ENCODE measurements at places on chromosomes 2 and 18. TPM values are rescaled to one million over a fixed set of nuclear protein-coding genes. Genes with fewer than 3 reads are reported as not detected.
A peak's percentile ranks its signal among the peaks of the same experiment; 100 is the strongest.

DNA sequence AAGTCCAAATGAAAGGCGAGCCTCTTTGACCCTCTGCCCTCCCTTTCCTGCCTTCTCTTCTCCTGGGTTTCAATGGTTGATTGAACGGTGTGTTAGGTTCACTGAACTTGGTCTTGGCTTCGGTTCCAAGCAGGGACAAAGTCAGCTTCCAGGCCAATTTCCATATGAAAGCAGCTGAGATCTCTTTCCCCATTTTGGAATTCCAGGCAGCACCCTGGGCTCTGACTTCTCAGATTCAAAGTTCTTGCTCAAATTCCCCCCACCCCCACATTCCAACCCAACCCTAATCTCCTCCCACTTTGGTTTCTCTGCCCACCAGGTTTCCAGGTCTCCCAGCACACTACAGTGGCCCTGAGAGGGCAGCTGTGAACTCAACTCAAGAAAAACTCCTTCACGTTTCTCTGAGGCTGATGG, 231.0 kb downstream of the INSIG2 start:
- DNase-seq: no peak

GRCh38 chr2:98140210-98140609, 53.2 kb downstream of the VWA3B start:
- DNase-seq: no peak

GRCh38 chr18:7133181-7133580, 15.6 kb upstream of the LAMA1 start:
- no peak for DNase-seq

GRCh38 chr2:38945911-38946310, 56.2 kb downstream of the ARHGEF33 start:
- DNase-seq: no peak

- DNase-seq: no peak
Observed at GRCh38 chr2:157267476-157267875, 10.0 kb downstream of the GALNT5 start.

DNA sequence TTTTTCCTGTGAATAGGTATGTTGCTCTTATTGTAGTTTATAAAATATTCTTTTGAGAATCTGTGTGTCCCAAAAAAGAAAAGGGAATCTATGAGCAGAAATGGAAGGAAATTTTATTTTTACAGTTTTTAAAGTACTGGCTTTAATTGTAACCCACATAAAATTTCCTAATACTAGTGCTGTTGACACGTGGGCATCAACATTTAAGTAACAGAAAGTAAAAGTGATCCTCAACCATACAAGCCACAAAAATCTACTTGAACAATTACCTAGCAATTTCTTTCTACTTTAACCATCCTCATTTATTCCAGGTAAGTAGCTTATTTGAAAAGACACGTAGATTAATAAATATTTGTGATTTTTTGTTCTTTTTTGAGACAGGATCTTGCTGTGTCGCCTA, 62.0 kb downstream of the MAP3K20 start:
- no peak for DNase-seq

DNA sequence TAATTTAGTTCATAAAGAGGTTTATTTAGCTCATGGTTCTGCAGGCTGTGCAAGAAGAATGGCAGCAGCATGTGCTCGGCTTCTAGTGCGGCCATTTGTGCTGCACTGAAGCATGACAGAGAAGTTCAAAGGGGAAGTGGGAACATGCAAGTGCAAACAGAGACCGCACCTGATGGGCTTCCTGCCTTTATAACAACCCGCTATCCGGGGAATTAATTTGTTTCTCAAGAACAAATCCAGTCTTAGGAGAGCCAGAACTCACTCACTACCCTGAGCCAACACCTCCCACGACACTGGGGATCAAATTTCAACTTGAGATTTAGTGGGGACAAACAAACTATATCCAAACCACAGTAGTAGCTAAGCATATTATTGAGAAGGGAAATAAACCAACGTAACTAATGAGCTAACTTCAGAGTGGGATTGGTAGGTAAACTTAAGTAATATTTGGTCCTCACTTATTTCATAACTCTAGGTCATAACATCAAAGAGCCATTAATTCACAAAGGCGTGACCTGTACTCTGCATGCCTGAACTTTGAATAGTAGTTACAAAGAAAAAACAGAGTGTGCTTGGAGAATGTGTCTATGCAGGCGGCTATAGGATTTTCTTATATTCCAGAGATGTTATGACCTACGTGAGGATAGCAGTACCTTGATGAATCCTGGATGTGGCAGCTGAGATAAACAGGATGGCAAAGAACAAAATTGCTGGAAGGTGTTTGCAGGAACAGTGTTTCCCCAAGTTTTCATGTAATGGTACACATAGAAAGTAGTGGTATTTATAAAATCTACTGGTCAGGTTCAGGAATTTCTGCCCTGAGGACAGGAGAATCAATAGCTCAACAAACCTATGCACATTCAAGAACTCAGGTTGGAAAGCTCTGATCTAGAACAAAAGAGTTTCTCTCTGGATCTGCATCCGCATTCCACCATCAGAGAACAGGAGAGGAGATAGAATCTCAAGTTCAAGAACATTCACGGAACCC, 845.9 kb upstream of the ID2 start:
- DNase-seq: peak; percentile 25

DNA sequence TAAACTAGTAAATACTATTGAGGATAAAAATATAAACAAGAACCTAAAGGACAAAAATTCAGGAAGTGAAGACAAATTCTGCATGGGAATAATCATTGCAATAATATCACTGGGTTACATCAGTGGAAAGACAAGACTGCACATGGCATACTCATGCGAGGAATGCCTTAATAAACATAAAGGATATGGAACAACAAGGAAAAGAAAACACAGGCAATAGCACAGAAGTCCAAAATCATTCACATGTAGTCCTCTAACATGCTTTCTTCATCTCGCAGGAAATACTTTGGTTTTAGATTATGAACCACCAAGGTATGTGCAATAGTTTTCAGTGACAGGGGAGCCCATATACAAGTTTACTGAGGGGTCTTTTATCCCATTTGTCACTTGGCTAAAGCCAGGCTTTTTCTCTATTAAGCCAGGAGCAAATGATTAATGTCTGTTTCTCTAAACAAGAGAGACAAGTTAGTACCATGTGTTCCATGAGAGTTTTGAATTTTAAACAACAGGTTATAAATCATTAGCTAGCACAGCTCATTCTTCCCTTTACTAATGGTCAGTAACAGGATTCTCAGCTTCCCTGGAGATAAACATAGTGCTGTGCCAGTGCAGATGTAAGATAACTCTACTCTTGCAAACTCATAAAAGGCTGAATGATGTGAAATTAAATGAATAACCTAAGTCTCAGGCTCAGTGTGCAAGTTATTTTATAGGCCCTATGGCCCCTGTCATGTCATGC, 353.6 kb upstream of the FSIP2 start:
- DNase-seq: no peak

DNA sequence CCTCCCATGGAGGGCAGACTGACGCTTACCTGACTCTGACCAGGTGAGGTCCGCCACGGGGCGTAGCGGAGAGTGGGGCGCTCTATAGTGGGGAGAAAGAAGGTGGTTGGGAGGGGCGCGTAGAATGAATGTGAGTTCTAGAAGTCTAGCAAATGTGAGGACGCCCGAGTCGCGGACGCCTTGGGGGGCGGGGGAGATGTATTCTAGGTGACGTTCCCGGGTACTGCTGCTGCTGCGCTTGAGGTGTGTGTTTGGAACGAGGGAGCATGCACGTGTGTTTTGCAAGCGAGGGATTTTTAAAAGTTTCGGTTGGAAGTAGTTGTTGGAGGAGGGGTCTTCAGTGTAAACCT, 758 bp downstream of the RIF1 start:
- no peak for DNase-seq

DNA sequence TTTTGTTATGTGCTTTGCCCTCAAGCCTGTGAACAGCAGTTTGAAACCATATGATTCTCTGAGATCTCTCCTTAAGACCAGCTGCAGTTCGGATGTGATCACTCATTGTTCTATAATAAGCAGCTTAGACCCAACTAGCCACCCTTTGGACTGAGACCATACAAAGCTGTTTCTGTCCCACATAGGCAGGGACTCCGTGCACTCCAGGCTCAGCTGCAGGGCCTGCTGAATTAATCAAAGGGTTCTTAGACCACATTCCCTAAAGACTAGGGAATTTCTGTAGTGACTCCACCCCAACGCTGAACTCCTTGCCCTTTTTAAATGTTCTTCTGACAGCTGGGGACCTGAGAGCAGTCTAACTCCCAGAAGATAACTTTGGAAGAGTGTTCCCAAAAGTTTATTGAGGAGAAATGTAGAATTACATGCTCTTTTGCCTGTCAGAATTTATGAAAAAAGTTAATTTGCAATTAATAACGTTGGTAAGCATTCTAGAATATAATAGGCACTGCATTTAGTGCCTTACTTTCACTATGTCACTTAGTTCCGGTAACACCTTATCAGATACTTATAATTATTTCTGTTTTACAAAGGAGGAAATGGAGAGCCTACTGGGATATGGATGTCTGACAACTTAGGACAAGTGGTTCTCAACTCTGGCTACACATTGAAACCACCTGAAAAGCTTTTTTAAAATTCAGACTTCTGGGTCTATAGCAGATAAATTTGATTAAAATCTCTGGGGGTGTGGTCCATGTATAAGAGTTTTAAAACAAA, 42.3 kb downstream of the GULP1 start:
- no peak for DNase-seq

- DNase-seq: no peak
Observed at GRCh38 chr2:207497596-207497995, 32.2 kb upstream of the CREB1 start.

- DNase-seq: no peak
Observed at GRCh38 chr2:235382179-235382578, 111.7 kb upstream of the AGAP1 start.

DNA sequence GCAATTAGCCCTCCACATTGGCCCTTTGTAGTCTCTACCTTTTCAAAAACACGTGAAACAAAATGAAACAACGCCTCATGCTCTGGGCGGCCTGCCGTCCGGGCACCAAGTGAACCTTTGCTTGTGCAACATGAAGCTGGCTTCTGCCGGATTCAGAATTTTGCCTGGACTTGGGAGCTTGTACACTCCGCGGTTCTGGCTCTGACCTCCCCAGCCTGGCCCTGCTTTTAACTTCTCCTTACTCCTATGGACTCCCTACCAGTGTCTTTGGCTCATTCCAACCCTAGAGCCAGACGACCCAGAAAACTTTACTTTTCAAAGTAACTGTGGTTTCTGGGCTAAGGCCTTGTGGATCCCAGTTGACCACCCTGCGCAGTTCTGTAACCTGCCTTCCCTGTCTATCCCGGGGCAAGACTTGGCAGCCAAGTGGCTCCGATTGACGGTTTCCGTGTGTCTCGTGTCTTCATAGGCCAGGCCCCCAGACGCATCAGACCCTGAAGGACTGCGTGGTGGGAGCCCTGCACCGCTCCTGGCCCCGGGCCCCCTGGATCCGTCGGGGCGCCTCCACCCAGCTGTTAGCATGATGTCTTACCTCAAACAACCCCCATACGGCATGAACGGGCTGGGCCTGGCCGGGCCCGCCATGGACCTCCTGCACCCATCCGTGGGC, 1.9 kb downstream of the OTX1 start:
- no peak for DNase-seq

DNA sequence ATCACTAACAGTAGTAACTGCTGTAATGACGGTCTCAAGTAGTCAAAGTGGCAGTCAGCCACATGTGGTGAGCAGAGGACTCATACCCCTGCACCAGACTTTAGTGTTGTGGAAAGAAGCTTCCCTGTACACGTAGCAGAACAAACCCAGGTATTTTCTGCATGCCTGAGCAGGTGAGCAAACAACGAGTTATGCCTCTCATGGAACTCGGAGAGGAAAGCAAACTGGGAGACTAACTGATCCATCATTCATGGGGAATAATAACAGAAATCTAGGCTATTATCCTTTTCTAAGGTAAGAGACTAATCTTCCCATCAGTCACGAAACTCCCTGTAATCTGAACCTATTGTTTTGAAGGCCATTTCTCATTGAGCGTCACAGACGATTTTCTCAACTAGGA, 1495.2 kb upstream of the NXPH2 start:
- no peak for DNase-seq

DNA sequence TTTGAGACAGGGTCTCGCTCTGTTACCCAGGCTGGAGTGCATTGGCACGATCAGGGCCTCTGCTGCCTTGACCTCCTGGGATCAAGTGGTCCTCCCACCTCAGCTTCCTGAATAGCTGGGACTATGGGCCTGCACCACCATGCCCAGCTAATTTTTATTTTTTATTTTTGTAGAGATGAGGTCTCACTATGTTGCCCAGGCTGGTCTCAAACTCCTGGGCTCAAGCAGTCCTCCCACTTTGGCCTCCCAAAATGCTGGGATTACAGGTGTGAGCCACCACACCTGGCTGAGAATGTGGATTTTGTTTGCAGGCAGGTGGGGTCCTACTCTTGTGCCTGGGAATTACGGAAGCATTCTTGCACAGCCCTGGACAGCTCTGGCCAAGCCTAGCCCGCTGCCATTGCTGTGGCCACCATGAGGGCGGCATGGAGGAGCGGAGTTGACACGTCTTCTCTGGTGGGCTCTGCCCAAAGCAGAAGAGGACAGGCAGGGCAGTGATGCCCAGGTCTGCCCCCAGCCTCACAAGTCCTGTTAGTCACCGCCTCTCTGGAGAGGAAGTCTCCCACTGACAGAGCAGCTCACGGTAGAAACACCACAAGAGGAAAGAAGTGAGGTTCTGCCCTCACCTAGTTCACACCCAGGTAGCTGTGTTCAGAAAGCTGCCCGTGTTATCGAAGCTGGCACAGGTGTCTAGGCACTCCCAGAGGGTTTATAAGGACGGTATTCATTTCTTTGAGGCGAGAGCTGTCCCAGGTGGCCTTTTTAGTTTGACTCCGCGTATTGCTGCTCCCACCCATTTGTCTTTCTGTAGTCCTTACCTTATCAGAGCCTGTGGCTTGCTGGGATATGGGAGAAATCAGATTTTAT, 46.2 kb downstream of the ARMC9 start:
- no peak for DNase-seq

- DNase-seq: no peak
Observed at GRCh38 chr2:178629463-178629862, 149.2 kb downstream of the PLEKHA3 start.

- DNase-seq: no peak
Observed at GRCh38 chr2:144876013-144876412, 356.1 kb upstream of the ZEB2 start.

The GPR17 gene
- not detected for total RNA-seq

The ABCG5 gene
- total RNA-seq: not detected

The BBS5 gene
- 1.7 TPM for total RNA-seq
